ENCODE measurements at places on chromosomes 12 and 14. TPM values are rescaled to one million over a fixed set of nuclear protein-coding genes. Genes with fewer than 3 reads are reported as not detected.

Gene SRRM4
- total RNA-seq: not detected

DNA sequence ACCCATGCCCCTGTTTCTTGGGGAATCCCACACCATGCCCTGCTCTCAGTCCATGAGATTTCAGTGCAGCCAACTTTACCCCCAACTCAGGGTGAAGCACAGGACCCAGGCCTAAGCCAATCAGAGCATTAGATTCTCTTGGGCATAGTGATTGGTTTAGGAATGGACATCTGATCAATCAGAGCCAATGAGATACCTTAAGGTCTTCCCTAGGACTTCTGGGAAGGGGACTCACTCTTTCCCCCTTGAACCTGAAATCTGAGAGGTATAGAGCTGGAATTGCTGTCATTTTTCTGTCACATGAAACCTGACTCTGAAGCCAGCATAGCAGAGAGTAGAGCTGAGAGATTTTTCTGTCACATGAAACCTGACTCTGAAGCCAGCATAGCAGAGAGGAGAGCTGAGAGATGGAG, 127.1 kb downstream of the ZFP36L1 start:
- no peak for DNase-seq

Gene SLC25A21
- 0.24 TPM for total RNA-seq

DNA sequence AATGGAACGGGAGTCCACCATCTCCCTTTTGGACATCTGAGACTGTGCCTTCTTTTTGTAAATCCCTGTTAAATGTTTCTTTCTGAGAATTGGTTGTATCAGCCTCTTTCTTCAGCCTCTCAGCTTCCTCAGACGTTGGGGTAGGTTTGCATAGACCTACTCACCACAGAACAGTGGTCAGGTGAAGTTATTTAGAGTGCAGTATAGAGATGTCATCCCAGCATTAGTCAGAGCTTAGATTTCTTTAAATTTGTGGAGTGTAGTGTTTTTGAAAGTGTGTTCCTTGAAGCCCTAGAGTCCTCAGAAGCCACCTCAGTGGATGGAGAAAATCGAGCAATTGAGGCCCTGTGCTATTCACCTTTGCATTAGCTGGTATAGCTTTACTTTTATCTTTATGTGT, 8.9 kb upstream of the EEA1 start:
- peak; percentile 85 for DNase-seq

Gene B3GNT4
- 1.2 TPM for total RNA-seq

DNA sequence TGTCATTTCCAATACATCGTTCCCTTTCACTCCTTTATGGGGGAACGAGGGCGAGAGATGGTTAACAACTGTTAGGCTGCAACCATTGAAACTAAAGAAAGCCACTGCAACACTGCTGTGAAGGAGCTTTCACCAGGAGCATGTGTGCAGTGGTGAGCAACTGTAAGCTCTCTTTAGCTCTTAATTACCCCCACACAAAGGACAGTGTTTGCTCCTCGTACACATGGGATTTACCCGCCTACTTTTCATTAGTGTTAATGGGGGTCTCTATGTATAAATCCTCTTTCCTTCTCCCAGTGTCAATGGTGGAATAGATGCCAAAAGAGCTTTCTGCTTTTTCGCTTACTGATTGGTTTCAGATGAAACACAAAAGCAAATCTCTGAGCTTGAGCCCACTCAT, 343.1 kb downstream of the FLRT2 start:
- no peak for DNase-seq

All from foreskin keratinocyte (primary cell).